ENCODE measurements at places on chromosomes 6 and 20.

DNA sequence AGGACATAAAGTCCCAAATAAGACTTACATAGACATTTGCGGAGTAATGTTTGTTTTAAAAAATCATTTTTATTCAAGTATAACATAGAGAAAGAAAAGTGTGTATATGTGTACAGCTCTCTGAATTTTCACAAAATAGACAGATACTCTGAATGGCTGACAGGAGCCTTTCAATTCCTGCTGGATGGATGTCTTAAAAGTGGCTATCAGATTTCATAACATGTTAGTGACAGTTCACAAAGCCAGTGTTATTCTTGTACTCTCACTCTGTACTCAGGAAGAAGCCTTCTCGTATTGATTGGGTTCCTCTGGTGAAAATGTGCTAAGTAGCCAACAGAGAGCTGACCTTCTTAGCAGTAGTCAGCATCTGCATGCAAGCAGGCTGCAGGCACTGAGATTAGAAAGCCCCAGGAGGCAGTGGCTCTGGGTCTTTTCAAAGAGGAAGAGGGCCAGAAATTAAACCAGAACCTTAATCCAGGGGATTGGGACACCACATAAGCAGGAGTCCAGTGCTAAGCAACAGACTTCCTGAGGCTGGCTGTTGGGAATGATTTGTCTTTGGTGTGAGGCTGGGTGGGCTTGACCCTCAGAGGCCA lies 19.7 kb downstream of the SLC17A4 start:
- no peak for DNase-seq

DNA sequence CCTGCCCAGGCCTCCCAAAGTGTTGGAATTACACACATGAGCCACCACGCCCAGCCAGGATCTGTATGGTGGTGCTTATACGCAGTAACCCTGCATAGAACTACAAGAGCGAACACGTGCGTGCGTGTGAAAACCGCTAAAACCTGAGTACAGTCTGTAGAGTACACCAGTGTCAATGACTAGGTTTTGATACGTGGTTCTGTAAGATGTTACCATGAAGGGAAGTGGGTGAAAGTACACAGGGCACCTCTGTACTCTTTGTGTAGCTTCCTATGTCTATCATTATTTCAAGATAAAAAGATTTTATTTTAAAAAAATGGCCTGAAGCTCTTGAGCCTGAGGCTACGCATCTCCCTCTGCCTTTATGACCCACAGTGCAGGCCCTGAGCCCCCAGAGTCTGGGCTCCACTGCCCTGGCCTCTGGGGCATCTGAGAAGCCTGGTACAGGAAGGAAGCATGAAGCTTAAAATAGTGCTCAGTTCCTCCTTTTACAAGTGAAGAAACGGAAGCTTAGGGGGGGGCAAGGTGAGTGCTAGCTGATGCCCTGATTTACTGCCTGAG lies 21.6 kb downstream of the LY86 start:
- DNase-seq, result peak; percentile 43

- DNase-seq, result no peak
These were observed 24.9 kb downstream of the ITCH start for GRCh38 chr20:34388000-34388399.

DNA sequence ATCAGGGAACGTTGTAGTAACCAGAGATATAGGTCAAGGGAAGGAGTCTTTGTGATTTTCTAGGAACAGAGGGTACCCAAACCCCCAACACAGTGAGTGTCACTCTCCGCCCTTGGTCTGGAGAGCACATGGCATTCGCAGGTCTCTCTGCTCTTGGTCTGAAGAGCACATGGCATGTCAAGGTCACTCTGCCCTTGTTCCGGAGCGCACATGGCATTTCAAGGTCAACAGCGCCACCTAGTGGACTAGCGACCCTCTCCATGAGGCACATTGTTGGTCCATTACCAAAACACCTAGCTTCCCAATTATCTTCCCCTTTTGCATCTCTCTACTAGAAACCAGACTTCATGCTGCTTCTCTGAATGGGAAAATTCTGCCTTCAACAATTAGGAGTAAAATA lies 260.0 kb downstream of the C6orf118 start:
- DNase-seq, result no peak

DNA sequence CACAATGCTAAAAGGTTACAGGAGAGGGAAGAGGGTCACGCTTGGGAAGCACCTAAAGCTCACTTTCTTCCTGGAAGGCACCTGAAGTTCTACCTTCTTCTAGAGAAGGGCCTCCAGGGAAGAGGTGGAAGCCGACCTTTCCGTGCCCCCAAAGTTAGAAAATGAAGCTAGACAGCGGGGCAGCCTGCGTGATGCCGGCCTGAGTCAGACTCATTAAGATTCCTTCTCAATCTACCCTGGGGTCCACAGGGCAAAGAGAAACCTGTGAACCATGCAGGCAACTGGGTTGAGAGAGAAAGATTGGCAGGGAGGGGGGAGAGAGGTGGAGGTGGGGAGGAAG lies 54.8 kb upstream of the CCDC167 start:
- DNase-seq, result no peak

- DNase-seq, result no peak
These were observed 534 bp upstream of the AKIRIN2 start for GRCh38 chr6:87702589-87702945.

- DNase-seq, result no peak
These were observed 118.0 kb upstream of the MARCKS start for GRCh38 chr6:113739041-113739655.

DNA sequence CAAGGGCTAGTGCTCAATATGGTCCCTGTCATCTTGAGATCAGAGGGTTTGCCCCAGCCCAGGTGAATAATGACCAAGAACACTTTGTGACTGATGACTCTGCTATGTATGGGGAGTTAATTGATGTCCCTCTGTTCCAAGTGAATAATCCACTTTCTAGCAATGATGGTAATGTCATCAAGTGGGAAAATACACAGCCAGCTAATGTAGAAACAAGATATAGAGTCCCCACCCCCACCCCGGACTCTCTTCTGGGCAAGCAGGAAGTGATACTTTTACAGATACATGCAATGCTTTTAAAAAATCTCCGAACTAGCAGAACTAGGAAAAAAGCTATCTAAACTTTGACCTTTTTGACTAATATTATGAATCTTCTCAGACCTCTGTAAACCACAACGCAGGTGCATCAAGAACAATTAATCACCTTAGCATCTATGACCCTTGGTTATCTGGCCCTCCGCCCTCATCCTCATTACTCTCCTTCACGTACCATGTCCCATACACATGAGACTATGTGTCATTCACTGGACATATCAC lies 30.5 kb downstream of the CNR1 start:
- DNase-seq, result no peak

GRCh38 chr20:43726811-43727338 lies at the start of gene GTSF1L:
Gene GTSF1L (minus strand): TSS chr20:43727002. CDS start chr20:43726694, 308 bp downstream.
- no peak for DNase-seq

DNA sequence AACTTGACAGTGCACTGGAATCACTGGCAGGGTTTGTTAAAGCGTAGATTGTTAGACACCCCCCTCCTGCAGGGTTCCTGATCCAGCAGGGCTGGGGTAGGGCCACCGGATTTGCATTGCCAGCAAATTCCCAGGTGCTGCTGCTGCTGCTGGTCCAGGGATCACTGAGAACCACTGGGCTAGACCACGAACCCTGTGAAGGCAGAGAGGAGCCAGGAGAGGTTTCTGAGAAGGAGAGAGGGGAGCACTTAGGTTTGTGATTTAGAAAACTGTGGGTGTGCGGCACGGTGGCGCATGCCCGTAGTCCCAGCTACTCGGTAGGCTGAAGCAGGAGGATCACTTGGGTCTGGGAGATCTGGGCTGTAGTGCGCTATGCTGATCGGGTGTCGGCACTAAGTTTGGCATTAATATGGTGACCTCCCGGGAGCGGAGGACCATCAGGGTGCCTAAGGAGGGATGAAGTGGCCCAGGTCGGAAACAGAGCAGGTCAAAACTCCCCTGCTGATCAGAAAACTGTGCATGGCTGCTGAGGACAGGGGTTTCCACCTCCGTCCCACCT lies 53.6 kb upstream of the FAM83D start:
- no peak for DNase-seq

DNA sequence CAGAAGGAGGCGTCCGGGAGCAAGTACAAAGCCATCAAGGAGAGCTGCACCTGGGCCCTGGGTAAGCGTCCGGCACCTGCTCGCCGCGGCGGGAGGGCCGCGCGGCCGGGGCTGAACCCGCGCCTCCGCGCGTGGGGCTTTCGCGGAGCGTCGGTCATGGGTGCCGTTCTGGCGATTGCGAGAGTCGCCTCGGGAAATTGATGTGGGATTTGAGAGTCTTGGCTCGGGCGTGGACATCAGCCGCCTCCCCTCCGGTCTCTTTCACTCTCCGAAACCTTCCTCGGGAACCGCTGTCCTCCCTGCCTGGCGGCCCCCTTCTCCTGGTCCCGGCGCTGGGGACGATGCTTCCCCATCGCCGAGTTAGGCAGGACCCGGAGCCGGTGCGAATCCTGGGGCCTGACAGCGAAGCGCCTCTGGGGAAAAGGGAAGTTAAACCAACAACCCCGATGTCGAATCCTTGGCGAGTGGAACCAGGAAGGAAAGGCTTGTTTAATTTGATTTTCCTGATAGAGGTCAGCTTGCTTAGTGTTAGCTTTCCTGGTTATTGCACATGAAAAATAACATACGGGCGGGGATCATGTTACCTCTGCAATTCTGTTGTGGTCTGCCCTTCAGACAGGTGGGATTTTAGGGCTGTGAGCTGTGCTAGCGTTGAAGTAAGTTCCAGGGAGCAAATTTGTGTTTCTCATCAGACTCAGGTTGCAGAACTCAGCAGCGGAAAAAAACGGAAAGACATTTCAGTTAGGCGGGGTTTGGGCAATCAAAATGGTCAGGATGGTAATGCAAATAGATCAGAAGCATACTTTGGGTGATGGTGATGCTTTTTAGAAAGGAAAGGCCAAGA lies 594 bp downstream of the ARFGEF3 start:
- no peak for DNase-seq

DNA sequence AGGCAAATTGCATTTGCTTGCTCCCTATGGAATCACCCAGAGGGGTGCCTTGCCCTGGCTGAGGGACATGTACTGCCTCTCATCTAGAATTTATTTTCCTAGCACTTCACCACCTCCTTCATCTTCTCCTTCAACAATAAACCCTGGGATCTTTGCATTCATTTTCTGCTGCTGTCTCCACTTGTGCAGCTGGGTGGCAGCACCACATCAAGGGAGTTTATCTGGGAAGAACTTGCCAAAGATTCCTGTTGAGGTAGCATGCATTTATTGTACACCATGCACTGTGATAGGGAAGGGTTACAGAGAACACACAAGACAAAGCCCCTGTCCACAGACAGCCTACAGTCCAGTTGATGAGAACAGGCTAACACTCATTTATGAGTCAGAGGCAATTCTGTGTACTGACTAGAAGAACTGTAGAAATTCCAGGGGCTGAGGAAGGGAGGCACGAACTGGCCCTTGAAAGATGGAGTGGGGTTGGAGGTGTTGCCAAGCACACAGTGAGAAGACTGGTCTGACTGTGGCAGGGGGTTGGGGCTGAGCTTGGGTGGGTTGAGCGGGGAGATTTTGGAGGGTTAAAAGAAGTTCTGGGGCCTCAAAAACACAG lies 17.5 kb downstream of the C20orf173 start:
- DNase-seq, result no peak

DNA sequence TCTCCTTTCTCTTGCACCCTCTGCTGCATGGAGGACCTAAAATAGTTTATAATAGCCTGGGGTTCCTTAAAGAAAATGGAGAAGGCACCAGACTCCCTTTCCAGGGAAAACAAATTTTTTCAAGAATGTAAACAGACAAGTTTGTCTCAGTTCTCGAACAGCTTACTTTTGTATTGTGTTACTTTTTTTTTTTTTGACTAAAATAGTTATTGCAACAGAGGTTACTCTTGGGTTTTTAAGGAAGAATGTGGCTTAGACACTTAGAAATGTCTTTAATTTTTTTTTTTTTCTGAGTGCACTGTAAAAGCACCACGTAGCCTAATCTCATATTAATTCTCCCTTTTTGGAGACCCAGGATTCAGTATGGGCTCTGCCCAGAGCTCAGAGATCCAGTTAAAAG lies 148.7 kb upstream of the CARMIL1 start:
- no peak for DNase-seq

DNA sequence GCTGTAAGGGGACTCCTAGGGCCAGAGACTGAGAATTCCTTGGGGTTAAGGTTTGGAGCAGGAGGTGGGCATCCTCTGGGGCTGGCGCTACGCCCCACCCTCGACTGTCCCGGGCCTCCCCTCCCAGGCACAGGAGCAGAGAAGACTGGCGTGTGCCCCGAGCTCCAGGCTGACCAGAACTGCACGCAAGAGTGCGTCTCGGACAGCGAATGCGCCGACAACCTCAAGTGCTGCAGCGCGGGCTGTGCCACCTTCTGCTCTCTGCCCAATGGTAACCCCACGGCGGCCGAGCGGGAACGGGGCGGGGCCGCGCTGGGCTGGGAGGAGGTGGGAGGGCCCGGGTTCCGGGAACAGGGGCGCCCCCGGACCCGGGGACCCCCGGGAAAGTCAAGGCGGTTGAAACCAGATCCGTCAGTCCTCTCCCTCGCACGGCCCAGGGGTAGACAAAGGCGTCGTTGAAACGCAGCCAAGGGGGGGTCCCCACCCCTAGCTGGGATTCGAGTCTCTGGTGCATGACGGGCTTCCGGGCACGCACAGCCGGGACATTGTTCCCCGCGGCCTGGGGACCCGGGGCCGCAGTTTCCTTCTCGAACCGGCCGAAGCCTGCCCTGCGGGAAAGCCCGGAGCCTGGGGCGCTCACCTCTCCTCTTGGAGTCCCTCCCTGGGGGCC lies 844 bp downstream of the WFDC2 start:
- DNase-seq, result no peak

DNA sequence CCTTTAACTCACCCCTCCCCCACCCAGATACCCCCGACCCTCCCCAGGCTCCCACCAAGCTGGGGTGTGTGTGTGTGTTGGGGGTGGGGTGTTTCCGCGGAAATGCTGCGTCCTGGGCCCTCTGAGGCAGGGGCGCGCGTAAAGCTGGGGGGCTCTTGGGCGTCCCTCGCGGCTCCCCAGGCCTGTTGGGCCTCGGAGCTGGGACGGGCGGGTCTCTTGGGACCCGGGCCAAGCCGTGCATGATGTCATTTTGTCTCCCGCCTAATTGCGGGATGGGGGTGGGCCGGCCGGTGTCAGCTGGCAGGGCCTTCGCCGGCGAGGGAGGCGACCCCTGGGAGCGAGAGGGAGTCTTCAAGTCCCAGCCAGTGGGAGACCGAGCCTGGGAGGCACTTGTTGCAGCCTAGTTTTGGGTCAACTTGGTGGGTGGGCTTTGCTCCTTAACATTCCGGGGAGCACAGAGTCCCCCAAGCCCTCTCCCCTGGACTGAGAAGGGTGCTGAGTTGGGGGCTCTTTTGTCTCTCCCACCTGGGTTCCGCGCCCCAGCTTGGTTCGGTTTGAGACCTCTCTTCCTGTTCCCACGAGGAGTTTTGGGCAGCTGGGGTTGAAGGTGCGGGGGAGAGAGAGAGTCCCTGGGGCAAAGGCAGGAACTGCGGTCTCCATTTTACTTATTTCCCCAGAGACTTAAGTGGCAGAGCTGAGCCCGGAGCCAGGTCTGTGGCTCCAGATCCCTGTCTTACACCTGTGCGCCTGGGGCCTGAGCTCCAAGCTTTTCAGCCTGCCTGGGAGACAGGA lies 623 bp downstream of the MYBL2 start:
- DNase-seq, result no peak

- DNase-seq, result no peak
These were observed 15.6 kb upstream of the RPS6KA2 start for GRCh38 chr6:166642646-166643045.

GRCh38 chr20:40488401-40488800 lies 200.6 kb downstream of the MAFB start:
- DNase-seq, result no peak

All from CD4-positive, alpha-beta T cell treated with Interleukin-4 for 1 hour (primary cell).